ENCODE measurements at places on chromosomes 5 and 9.

- DNase-seq: no peak
These were observed 22.5 kb upstream of the ADAMTSL1 start for GRCh38 chr9:18451406-18451805.

- no peak for DNase-seq
These were observed 26.2 kb downstream of the ANGPTL2 start for GRCh38 chr9:127096208-127096607.

- no peak for DNase-seq
These were observed 191.6 kb upstream of the MSX2 start for GRCh38 chr5:174532455-174533453.

DNA sequence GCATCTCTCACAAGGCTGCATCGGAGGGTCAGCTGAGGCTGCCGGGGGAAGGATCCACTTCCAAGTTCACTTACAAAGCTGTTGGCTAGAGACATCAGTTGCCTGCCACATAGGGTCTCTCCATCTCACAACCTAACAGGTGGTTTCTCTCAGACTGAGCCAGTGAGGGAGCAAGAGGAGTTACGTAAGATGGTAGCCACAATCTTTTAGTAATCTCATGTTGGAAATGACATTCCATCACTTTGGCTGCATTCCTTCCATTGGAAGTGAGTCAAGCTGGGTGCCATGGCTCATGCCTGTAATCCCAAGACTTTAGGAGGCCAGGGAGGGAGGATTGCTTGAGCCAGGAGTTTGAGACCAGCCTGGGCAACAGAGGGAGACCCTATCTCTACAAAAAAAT lies 7.4 kb upstream of the GRK6 start:
- no peak for DNase-seq

DNA sequence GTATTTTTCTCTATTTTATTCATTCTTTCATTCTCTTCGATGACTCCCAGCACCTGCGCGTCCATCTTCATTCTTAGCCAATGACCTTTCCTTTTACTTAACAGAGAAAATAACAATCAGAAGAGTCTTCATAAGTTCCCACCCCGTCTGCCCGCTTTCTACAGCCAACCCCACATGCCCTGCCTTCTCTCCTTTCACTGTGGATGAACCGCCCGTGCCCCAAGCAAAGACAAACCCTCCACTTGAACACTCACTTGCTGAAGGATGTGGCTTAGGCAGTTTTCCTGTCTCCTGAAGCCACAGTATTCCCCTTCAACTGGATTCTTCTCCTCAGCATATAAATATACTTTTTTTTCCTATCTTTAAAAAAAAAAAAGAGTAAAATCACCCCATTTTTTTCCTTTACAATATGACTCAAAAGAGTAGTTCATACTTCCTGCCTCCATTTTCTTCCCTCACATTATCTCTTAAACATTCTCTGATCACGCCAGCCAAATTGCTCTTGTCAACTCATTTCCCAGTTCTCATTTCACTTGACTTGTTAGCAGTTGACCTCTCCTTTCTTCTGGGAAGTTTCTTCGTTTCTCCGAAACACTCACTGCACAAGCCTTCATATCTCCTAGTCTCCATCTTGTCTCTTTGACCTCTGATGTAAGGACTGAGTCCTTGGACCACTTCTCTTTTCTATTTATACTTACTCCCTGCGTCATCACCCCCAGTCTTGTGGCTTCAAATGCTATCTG lies 11.1 kb downstream of the NIPSNAP3B start:
- peak; percentile 44 for DNase-seq

DNA sequence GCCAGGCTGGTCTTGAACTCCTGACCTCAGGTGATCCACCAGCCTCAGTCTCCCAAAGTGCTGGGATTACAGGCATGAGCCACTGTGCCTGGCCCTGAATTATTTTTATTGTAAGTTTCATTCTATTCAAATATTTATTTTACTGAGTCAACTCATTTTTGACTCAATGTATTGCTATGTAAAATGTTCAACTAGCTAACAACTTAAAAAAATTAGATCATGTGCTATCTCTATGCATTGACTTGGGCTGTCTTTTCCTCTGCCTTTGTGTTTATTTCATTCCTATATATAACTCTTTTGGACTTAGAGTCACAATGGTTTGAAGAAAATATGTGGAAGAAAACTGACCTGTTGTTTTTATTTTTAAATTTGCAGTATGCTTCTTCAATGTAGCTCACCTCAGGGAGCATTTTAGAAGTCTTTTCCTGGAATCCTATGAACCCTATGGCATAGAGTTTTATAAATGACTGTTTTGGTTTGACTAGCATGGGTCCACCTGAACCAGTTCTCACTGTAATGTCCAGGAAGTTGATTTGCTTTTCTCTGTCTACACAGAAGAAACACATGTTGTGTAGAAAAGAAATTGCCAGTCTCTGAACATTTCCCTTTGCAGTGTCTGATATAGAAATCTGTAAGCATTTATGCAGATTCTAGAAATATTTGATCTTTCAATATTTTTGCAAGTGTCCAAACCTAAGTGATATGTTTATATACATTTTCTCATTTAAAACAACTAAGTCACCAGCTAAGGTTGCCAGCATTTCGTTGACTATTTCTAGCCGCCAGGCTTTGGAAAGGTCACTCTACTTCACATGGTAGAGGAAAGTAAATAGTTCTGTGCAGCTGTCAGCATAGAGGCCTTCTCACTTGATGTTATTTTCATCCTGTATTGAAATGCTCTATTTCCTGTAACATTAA lies 138.8 kb downstream of the PCSK1 start:
- DNase-seq: no peak

DNA sequence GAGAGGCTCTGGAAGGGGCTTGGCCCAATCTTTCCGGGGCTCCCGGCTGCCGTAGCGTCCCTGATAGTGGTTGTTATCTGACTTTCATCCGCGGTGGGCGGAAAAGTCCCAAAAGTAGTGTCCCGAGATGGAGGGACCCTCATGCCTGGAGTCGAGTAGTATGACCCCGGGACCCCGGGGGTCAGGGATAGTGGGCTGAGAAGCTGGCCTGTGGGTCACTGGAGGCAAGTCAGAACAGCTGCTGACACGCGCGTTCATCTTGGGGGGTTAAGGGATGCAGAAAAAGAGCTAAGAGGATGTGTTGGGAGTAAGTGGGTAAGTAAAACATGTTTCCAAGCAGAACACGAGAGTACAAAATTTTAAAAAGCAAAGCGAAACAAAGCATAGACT lies 123.4 kb downstream of the TMEM161B start:
- DNase-seq: no peak

GRCh38 chr5:77629509-77630113 lies 8.9 kb downstream of the OTP start:
- no peak for DNase-seq

DNA sequence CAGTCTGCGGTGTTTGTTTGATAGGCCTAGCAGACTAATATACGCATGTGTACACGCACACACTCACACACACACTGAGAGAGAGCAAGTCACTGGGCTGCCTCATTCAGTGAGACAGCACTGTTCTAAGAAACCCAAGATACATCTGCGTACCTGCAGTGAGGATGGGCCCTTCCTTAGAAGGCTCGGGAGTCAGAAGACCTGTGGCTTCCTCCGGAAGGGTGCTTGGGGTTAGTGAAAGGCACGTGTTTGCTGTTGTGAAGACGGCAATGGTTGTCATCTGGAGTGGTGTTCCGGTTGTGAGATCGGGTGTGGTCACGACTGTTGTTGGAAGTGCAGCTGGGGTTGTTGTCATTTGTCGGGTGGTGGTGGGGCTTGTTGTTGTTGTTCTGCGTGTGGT lies 11.7 kb downstream of the TIMD4 start:
- peak; percentile 15 for DNase-seq

GRCh38 chr5:120016717-120017382 lies 387.5 kb downstream of the FAM170A start:
- DNase-seq: no peak

- no peak for DNase-seq
These were observed 205.7 kb upstream of the TBCA start for GRCh38 chr5:77981820-77982219.

GRCh38 chr5:129249886-129250285 lies 155.3 kb downstream of the ISOC1 start:
- DNase-seq: no peak

DNA sequence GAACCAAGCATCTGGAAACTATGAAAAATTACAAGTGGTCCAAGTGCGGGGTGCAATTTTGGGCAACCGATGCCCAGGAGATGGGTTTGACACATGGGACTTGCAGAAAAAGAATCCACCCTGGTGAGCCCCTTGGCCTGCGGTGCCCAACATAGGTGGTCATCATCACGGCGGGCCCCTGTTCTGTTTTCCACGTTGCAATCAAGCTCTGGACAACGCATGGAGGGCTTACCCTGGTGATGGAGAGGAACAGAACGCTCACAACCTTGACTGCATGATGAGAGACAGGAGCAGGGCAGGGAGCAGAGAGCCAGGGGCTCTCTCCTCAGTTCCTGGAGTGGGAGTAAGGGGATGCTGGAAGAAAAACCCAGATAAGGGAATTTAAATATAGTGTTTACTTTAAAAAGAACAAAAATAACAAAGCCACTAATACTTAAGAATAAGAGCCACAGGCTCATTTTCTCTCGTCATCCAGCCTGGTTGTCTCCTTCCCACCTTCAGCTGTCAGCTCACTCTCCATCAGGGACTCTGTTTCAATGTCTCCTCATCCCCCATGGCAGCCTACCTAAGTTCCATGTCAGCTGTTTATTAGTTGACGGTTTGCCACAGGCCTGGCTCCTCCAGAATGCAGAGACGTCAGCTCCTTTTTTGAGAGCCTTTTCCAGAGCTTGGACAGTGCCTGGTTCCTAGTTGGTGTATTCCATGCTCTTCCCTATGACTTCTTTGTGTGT lies 172.1 kb downstream of the GADD45G start:
- no peak for DNase-seq

DNA sequence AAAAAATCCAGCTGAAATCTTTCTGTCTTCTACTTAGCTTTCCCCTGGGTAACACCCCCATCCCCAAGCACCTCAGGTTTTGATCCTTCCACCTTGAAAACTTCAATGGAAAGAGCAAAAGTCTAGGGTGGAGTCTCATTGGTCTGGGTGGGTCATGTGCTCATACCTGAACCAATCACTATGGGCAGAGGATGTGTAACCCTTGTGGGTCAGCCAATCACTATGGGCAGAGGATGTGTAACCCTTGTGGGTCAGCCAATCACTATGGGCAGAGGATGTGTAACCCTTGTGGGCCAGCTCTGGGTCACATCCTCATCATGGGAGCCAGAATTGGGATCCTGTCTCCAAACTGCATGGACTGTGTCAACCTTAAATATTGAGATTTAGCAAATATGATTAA lies 18.5 kb downstream of the NAIF1 start:
- no peak for DNase-seq

GRCh38 chr5:88964831-88965230 lies 81.8 kb upstream of the MEF2C start:
- no peak for DNase-seq

GRCh38 chr9:36842560-36843530 lies 191.2 kb downstream of the PAX5 start:
- DNase-seq: peak; percentile 9

- no peak for DNase-seq
These were observed 10.5 kb upstream of the LHFPL2 start for GRCh38 chr5:78659114-78659513.

DNA sequence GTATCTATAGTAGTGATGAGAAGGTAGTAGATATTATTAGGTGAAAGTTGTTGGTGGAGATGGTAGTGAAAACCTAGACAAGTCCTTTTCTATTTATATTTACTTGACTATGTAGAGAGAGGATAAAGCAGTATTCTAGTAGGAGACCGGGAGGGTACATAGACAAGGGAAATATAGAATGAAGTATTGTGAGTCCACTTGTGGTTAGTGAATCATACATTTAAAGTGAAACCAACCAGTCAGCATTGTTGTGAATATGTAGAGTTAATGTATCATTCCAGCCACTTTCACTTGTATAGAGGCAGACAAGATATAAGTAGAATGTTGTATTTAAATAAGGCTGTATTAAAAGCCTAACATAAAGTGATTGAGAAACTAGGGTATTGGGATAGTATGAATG lies 1711.3 kb upstream of the ACO1 start:
- DNase-seq: no peak

DNA sequence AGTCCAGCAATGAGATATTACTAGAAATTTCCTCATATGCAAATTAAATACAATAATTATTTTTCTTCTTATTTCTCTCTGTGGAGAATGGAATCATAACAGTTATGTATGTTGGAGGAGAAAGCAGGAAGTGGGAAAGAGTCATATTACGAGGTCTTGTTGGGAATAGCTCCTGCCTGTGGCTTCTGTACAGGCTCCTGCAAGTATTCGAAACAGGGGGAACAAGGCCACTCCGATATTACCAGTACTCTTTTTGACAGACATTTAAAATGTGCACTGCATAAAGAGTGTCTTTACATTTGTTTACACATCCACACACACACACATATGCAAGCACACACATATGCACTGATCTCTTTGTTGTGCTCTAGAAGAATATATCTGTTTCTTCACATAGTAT lies 812.0 kb upstream of the ZNF608 start:
- no peak for DNase-seq

DNA sequence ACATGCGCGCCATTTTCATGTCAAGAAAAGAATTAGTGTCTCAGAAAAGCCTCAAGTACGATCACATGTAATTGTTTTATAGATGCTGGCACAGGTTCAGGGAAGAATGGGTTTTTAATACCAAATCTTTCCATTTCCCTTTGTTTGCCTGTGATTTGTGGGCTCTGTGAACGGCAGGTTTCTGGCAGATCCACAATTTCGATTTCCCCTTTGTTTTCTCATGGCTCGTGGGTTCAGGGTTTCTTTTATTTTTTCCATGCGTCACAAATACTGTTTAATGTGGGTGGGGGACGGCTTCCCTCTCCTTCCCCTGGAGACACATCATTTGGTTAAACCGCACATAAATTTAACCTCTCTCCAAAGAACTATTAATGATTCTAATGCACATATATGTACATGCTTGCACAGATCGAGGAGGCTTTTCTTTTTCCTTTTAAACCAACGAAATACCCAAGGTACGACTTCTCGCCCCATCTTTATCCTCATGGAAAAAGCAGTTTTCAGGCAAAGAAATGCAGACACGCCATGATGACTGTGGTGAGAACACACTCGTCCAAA lies 195.9 kb downstream of the SLIT3 start:
- no peak for DNase-seq

GRCh38 chr5:93601071-93601801 lies 18.2 kb downstream of the NR2F1 start:
- DNase-seq: no peak

DNA sequence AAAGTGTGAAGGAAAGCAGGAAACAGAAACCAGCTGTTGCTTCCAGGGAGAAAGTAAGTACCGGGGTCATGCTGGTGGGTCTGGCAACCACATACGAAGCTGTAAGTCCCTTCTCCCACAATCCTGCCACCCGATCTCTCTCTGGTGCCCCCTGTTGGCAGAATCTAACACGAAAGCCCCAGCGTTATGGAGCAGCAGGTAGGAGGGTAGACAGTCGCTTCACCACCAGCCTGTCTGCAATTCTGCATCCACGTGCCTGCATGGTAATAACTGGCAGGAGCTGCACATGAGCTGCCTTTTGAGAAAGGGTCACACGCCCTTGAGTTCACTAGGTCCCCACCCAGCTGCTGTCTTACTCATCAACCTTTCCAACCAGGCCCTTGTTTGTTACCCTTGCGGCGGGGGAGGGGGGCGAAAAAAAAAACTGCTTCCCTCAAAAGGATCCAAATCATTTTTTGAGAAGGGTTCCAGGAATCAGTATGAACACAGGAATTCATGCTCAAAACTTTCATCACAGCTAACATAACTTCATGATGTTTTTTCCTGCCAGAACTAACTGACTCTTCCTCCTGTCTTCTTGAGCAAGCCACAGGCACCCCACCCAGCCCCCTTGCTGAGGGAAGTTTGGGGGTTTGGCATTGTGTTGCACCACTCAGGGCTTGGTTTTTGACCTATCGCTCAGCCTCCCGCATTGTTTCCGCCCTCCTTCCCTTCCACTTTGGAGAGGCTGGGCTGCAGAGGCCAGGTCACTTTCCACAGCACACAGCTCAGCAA lies 19.6 kb upstream of the TMEM252 start:
- DNase-seq: no peak

Data from T-helper 2 cell (primary cell).